Activated CD4-positive, alpha-beta T cell treated with anti-CD3 and anti-CD28 coated beads for 48 hours (primary cell): ENCODE measurements at places on chromosomes 12 and 14.

DNA sequence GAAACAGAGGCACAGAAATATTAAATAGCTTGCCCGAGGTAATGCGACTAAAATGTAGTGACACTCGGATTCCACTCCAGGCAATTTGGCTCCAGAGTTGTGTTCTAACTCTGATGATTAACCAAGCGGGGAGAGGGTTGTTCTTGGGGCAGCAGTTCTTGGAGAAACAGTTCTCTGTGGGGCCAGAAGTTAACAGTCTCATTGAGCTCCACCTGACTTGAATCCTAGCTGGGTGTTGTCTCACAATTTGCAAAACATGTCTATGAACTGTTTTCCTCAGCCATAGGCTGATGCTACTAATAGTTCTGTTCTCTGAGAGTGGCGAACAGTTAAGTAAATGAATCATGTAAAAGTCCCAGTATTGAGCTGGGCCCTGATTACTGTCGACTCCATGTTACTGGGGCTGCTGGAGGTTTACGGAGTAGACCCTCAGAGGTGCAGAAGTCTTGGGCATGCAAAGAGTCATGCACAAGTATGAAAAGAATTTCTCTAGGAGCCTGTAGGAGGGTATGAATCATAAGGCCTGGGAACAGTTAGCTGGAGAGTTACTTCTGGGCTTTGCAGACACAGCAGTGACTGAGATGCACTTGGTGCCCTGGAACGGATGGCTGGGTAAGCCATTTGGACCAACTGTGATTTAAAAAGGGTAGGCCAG lies 15.4 kb upstream of the NIN start:
- DNase-seq: no peak

- no peak for DNase-seq
Observed at GRCh38 chr12:57835366-57836288, 10.9 kb downstream of the CTDSP2 start.

- DNase-seq: no peak
Observed at GRCh38 chr14:91008759-91009409, 51.6 kb downstream of the RPS6KA5 start.

DNA sequence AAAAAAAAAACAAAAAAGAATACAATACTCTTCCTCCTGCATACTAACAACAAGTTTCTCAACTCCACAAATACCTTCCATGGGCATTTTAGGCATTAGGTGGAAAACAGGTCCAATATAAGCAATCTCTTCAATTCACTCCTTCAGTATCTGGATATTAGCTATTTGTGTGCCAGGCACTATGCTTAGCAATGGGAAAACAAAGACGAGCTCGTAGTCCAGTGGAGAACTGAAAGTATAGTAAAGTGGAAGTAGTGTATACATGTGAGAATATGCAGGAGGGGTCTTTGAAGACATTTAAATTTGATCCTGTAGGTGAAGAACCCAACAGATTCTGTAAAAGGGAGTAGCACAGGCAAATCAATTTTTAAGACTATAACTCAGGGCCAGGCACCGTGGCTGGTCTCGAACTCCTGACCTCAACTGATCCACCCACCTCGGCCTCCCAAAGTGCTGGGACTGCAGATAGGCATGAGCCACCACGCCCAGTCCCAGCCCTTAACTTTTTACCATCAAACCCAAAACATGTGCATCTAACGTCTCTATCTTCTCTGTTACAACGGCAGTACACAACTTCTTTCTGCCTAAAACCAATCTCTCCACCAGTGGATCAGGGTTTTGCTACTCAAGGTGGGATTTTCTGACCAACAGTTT lies 10.6 kb downstream of the HECTD1 start:
- no peak for DNase-seq

DNA sequence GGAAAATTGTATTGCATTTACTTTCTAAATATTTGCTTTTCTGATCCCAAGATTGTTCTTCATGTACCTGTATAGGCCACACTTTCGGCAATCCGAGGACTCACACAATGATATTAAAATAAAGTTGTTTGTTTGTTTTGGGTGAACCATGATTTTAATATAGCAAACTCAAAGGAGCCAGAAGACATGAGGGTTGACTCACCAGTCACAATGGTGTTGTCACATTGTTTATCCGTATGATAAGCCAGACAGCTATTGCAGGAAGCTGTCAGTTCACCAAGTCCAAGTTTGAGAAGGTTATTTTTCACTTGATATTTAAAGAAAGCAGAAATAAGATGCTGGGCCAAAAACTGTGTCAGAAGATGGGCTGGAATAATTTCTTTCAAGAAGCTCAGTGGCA lies 67.1 kb upstream of the CPM start:
- no peak for DNase-seq

DNA sequence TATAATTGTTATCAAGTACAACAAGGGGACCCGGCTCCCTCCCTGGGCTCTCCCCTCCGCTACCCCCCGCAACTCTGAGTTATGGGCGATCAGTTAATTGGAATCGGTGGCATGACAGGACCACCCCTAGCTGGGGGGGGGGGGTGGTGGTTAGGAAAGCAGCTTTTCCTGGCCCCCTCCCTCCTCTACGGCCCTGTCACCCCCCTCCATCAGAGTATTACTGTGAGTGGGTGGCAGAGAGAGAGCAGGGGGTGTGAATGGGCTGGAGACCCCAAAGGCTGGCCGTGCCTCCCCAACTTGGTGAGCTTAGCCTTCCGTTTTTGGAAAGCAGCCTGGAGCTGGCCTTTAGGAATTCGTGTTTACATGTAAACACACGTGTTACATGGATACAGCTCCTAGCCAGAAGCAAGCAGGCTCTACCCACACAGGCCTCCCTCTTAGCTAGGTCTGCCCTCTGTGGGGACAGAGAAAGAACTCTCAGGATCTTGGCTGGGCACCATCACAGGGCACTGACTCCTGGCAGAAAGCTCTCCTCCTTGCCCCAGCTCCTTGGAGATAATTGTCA lies 1.1 kb upstream of the HOXC4 start:
- DNase-seq: no peak

DNA sequence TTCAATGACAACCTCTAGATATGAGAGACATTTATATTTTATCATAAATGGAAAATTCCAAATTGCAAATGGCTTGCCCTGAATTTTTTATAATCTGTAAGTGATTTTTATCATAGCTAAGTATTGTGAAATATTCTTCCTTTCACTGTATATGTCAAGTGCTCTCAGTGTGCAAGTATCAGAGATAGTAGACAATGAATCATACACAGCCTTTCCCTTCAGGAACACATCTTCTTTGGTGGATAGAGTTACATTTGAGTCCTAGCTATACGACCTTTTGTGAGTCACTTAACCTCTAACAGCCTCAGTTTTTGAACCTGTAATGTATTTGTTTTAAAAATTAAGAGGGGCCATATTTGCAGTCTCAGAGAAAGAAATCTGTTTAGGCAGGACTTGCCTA lies 350.7 kb upstream of the SEL1L start:
- DNase-seq: no peak

GRCh38 chr12:51320695-51321320 lies 3.2 kb downstream of the BIN2 start:
- DNase-seq: no peak

DNA sequence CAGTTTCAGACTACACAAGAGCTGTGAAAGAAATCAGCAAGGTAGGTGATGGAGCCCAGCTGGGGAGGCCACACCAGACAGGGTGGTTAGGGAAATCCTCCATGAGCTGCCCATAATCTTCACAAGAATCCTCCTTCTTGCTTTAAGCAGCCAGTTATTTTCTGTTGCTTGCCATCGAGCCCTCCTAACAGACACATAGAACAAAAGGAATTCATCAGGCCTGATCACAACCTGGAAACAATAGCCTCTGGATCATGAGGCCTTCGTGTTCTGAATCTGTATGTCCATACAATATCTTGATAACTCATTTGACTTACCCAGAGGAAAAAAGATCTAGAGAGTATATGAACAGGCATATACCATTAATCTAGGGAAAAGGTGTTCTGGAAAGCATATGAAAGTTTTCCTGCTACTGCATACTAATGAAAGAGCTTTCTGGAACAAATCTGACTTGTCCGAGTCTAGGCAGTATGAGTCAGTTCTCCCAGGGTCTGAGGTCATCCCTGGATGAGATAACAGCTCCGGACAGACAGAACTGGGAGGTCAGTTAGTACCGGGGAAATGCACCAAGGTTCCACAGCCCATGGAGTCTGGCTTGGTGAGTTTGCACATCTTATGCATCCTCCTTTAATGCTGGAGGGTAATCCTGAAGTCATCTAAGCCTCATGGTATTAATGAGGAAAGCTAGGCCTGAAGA lies 52.8 kb upstream of the ELK3 start:
- no peak for DNase-seq

DNA sequence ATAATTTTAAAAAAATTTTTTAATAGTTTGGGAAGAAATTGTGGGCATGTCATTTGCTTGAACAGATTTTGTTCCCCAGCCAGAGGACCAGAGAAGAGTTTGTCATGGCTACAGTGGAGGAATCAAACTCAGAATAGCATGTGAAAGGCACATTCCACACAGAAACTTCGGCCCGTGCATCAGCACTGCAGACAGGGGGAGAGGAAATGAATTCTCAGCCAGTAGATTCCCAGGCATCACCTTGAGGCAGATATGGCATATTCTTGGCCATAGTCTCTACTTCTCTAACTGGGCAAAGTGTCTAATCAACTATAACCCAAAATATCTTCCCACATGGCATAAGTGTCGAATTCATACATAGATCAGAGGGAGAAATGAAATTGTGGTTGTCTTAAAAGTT lies 153.3 kb downstream of the PRKCH start:
- no peak for DNase-seq

GRCh38 chr14:66069830-66070541 lies 416.2 kb upstream of the CCDC196 start:
- no peak for DNase-seq

GRCh38 chr14:24875203-24875838 lies 174.6 kb downstream of the STXBP6 start:
- DNase-seq: no peak

GRCh38 chr12:65532162-65532561 lies 253.7 kb downstream of the MSRB3 start:
- DNase-seq: no peak

DNA sequence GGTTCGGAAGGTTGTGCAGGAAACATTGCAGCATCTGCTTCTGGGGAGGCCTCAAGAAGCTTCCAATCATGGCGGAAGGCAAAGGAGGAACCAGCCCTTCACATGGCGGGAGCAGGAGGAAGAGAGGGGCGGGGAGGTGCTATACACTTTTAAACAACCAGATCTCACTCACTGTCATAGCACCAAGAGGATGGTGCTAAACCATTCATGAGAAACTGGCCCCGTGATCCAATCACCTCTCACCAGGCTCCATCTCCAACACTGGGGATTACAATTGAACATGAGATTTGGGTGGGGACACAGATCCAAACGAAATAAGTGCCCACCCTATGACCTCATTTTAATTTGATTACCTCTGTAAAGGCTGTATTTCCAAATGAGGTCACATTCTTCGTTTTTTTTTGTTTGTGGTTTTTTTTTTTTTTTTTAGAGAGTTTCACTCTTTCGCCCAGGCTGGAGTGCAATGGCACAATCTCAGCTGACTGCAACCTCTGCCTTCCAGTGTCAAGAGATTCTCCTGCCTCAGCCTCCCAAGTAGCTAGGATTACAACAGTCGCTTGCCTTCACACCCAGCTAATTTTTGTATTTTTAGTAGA lies 11.4 kb upstream of the ORAI1 start:
- no peak for DNase-seq

- no peak for DNase-seq
Observed at GRCh38 chr12:71282925-71283324, 125.1 kb upstream of the TSPAN8 start.

- no peak for DNase-seq
Observed at GRCh38 chr12:67483871-67484554, 164.5 kb upstream of the DYRK2 start.

- DNase-seq: no peak
Observed at GRCh38 chr12:127640181-127640886, 626.6 kb upstream of the TMEM132C start.

GRCh38 chr12:113238309-113238708 lies 17.0 kb downstream of the TPCN1 start:
- no peak for DNase-seq

DNA sequence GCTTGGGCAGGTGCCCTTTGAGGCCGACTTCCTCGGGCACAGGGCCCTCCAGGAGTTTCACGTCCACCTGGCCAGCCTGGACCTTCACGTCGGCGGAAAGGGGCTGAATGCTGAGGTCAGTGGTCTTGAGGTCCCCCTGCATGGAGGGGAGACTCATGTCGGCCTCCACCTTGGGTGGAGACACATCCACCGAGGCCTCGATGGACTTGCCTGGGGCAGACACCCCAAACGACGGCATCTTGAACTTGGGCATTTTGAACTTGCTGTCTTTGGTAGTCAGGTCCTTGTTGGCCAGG lies 24.0 kb downstream of the PLD4 start:
- DNase-seq: no peak

- DNase-seq: peak; percentile 44
Observed at GRCh38 chr12:5796171-5796958, 148.7 kb downstream of the ANO2 start.

DNA sequence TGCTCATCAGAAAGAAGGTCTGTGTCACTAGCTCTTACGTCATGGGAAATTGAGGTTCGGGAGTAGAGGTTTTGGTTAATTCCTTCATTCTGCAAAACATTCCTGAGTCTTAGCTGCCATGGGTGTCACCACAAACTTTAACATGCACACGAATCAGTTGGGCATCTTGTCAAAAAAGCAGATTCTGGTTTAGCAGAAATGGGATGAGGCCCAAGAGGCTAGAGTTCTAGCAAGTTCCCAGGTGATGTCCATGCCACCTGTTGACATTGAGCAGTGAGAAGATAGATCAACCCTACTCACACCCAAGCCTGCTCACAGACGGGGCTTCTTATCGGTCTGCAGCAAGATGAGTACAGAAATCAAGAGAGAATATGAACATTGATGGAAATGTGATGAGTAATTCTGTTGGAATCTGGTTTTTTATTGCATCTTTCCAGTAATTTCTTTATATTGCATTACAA lies 11.7 kb upstream of the RIN3 start:
- no peak for DNase-seq

GRCh38 chr14:21264025-21264801 lies 5.0 kb downstream of the HNRNPC start:
- DNase-seq: no peak

- no peak for DNase-seq
Observed at GRCh38 chr14:101077481-101078074, 174.1 kb upstream of the RTL1 start.

- no peak for DNase-seq
Observed at GRCh38 chr14:22878271-22879246, 4.5 kb upstream of the REM2 start.

DNA sequence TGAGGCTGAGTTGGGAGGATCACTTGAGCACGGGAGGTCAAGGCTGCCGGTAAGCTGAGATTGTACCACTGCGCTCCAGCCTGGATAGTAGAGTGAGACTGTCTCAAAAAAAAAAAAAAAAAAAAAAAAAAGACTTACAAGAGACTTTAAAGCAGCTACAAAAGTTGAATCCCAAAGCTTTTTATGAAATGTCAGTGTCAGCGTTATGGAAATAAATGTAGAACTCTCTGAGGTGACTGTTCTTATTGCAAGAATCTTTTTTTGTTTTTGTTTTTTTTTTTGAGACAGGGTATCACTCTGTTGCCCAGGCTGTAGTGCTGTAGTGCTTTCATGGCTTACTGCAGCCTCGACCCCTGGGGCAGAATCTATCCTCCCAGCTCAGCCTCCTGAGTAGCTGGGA lies 17.2 kb downstream of the FUT8 start:
- DNase-seq: no peak
